ENCODE measurements at places on chromosomes 5 and 9.

- no peak for DNase-seq
Measured at GRCh38 chr9:107976767-107977166, 487.2 kb upstream of the KLF4 start.

DNA sequence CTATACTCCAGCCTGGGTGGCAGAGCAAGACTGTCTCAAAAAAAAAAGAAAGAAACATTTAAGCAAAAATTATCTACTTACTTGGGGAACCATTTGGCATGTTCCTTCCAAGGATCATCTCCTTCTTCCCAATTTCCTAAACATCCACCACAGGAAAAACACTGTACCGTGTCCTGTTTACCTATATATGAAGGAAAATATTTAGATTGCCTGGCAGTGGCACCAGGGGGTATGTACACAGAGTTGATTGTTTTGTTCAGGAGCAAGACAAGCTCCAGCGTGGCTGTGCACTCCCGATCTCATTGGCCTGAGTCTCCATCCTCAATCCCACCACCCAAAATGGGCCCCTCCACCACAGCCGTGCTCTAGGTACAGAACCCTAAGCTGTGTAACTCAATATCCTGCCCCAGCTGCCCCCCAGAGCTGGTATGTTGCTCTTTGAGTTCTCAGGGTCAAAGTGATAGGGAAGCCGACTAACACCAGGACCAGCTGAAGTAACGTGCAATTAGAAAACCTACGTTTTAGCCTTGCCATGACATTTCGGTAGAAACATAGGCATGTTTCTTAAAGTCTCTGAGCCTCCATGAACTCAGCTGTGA, 13.8 kb downstream of the NAIP start:
- DNase-seq, result no peak

DNA sequence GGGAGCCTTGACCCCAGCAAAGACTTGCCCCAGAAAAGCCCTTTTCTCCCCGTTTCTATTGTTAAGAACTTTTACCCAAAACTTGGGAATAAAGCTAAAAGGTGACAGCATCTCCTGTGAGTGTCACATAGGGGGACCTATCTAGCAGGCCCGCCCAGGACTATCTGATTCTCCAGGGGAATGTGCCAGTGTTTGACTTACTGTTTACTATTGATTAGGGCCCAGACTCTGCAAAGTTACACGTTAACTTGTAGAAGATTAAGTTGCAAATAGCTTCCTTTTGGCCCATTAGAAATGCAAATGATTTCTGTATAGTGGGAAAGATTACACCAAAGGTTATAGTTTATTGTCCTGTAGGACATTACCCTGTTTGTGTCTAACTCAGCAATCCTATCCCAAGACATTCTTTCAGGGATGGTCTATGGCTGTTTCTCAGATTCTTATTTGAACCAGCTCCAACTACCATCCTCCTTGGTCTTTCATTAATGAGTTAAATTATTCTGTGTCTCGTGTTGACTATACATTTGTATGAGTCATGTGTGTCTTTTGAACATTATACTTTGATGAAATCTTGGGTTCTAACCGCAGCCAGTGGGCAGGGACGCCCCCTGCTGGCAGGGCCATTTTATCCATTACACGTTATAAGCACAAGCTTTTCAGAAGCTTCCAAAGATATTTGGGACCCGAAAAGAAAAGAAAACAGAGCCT, 60.7 kb downstream of the HRH2 start:
- DNase-seq, result no peak

- DNase-seq, result no peak
Measured at GRCh38 chr9:131238402-131239021, 37.8 kb downstream of the FAM78A start.

DNA sequence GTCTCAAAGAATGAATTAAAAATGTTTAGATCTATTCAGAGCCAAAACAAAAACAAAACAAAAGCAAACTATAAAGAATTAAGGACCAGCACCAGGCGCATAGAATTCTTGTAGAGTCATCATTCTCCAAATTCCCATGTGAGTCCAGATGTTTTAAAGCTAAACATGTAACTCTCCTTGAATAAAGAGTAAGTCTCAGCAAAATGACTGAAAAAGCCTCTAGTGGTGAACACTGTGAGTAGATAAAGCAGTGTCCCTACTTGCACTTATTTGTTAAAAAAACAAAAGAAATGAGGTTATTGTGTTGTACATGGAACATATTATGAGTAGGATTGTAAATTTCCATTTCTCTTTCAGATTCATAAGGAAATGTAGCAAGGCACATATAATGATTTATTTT, 44.0 kb downstream of the NNT start:
- DNase-seq, result no peak

GRCh38 chr9:131734781-131735180, 5.1 kb downstream of the RAPGEF1 start:
- no peak for DNase-seq

- DNase-seq, result no peak
Measured at GRCh38 chr5:132209901-132210545, 17.6 kb downstream of the P4HA2 start.

DNA sequence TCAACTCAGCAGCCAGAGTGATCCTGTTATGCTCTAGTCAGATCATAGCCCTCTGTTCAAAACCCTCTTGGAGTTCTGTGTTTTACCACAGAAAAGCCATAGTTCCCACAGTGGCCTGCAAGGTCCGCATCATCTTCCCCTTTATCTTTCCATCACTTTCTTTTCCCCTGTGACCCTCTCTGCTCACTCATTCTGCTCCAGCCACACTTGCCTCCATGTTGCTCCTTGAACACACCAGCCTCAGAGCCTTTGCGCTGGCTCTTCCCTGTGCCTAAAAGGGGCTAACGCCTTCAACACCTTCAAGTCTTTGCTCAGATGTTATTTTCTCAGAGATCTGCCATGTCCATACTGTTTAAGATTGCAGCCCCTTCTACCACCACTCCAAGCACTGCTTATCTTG, 26.3 kb downstream of the CSF2 start:
- no peak for DNase-seq

GRCh38 chr5:176768174-176768970, 42.0 kb upstream of the UNC5A start:
- DNase-seq, result no peak

DNA sequence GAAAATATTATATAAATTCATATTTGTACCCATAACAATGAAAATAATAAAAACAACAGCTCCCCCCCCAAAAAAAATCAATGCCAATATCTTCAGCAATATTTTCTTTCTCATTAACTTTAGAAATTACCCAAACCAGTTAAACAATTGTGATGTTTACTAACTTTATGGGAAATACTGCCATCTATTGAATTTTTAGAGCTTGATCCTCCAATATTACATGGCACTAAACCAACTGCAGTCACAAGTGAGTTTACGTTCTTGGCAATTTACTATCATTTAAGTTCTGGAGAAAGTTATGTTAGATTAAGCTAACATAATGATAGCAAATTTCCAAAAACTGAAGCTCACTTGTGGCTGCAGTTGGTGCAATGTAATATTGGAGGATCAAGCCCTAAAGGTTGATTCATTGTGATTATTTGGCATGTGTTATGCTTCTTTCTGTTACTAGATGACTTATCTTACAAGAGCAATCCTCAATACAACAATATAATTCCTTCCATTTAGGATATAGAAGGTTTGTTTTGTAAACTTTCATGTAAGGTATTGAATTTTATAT, 379.5 kb downstream of the CDH18 start:
- no peak for DNase-seq

DNA sequence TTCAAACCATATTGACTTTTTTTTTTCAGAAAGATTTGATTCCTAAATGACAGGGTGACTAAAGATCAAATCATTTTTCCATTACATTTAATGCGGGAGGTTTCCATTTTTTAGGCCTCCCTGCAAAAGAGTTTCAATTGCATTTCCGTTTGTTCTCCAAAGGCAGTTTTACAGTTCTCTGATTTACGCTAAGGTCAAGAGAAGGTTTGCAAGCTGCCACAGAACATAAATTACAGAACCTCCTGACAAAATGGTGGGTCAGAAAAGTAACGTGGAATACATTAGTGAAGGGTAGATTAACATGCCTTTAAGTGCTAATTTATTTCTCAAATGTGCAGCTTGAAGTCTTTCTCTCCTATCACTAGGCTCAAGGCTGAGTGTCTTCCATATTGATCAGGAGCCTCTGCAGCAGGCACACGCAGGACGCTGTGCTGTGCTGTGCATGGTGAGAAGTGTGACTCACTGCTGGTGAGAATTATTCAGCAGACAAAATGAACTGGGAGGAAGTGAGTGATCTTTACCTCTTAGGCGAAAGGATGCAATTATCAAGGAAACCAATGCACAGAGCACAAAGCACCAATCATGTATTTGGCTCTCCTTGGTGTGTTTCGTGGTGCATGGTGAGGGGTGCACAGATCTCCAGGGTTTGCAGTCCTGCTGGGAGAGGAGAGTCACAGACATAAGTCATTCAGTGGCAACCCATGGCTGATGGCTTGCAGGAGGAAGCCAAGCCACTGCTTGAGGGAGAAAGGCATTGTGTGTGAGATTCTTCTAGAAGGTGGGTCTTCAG, 136.3 kb downstream of the TENT4A start:
- no peak for DNase-seq

- peak; percentile 31 for DNase-seq
Measured at GRCh38 chr9:124489222-124489621, 18.0 kb downstream of the NR5A1 start.

- DNase-seq, result no peak
Measured at GRCh38 chr5:179974946-179975712, 67.4 kb upstream of the TBC1D9B start.

DNA sequence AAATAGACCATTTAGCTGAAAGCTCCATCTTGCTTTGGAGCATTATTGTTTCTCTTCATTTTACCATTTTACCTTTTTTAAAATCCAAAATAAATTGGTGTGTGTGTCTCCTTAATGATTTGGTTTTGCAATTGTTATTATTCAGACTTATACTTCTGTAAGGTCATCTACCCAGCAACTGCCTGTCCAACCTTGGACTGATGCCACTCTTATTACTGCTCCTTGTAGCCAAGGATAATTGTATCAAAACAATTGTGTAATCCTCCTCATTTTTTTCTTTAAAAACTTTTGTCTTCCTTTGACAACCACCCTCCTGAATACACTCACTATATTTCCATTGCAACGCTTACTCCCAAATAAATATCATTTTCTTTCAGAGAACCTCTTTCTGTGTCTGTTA, 30.3 kb upstream of the HMGCR start:
- no peak for DNase-seq

GRCh38 chr5:14443671-14444093, 137.9 kb upstream of the OTULINL start:
- no peak for DNase-seq

DNA sequence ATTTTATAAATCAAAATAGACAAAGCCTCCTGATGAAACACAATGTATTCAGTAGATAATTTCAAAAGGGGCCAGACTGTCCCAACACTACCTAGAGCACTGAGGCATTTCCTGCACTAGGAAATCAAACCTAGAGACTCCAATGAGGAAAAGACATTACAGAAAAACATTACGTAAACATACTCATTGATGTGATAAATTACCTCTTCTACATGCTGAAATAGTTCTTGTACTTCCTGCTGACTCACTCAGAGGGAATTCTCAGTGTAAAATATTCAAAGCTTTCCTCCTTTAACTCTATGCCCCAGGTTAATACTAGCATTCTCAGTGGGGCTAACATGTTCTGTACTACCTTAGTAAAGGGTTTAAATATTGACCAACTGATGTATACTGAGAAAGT, 178.0 kb downstream of the ESM1 start:
- no peak for DNase-seq

- DNase-seq, result no peak
Measured at GRCh38 chr9:117480253-117480652, 65.4 kb upstream of the ASTN2 start.

GRCh38 chr9:95874989-95875304, 544 bp upstream of the ERCC6L2 start:
- no peak for DNase-seq

GRCh38 chr5:66669862-66670195, 73.6 kb downstream of the MAST4 start:
- DNase-seq, result no peak

- DNase-seq, result peak; percentile 65
Measured at GRCh38 chr5:10452768-10453331, 11.2 kb downstream of the ROPN1L start.

- DNase-seq, result no peak
Measured at GRCh38 chr5:7686794-7687193, 164.1 kb downstream of the CFAP90 start.

DNA sequence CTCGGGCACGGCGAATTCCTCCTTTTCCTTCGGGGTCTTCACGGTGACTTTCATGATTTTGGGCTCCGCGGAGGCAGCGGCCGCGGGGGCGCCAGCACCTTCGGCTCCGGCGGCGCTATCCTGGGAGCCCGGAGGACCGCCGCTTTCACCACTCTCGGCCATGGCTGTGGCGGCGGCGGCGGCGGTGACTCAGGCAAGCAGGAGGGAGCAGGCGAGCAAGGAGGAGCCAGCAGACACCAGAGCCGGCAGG, 315 bp downstream of the UBQLN1 start:
- DNase-seq, result no peak

DNA sequence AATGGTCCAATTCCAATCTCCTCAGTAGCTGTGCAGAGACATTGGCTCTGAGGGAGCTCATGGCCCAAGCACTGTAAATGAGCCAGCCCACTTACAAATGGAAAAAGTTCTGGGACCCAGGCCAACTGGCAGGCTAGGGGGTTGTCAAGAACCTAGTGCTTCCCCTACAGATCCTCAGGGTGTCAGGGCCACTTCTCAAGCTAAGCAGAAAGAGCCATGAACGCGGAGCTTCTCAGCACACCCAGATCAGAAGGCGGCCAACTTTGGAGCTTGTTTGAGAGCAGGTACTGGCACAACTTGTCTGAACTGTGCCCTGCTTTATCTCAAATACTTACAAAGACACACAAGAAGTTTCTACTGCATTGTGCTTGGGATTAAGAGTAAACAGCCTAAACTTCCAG, 17.5 kb downstream of the TLE1 start:
- DNase-seq, result no peak

- DNase-seq, result peak; percentile 66
Measured at GRCh38 chr5:143314659-143315058, 88.8 kb downstream of the NR3C1 start.

- DNase-seq, result no peak
Measured at GRCh38 chr9:131671133-131671520, 68.7 kb downstream of the RAPGEF1 start.

GRCh38 chr9:136726631-136727191, 14.3 kb downstream of the DIPK1B start:
- no peak for DNase-seq

- DNase-seq, result no peak
Measured at GRCh38 chr5:38420691-38421390, 135.6 kb downstream of the LIFR start.

DNA sequence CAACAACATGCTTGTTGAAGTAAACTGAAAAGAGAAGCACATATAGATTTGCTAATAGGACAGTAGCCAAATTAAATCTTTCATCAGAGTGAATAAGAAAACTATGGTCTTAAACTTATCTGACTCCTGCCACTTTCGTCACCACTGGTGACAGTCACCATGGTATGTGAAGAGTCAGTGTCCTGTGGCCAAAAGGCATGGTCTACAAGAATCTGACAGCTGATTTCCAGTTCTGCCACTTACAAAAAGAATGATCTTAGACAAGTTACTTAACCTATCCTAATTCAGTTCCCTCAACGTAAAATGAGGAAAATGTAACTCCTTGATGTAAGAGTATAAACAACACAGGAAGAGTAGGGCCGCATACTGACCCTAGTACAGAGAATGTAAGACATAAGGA, 102.0 kb downstream of the LPAR1 start:
- no peak for DNase-seq

All from AG04449 (cell line).